Endodermal cell (in vitro differentiated cells): ENCODE measurements at places on chromosomes 3 and 15. TPM values are rescaled to one million over a fixed set of nuclear protein-coding genes. Genes with fewer than 3 reads are reported as not detected.

The RAB11A gene
- 233 and 252 TPM in 2 replicates for total RNA-seq

The NKIRAS1 gene
- total RNA-seq = 5.5 and 6.3 TPM in 2 replicates

The KLHL24 gene
- 39.9 to 119 TPM (median 43.6 TPM) in 3 replicates for total RNA-seq

The CPLX3 gene
- not detected in 2 replicates for total RNA-seq

The DTX3L gene
- 2.5 to 4.9 TPM (median 4.9 TPM) in 3 replicates for total RNA-seq

DNA sequence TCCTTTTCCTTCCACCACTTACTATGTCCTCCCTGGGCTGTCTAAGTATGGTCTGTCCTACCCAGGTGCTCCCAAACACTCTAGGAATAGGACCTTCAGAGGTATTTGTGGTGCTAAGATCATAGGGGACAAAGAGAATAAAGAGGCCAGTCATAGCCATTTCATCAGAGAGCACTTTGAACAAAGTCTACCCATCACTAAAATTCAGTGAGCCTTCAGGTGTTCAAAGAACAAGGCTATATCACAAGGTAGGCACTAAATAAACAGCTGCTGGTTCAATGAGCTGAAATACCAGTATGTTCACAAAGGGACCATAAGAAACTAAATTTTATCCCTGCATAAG is 38.8 kb downstream of the NBEAL2 start:
- DNase-seq = no peak

The CLDN1 gene
- 10.2 and 12.7 TPM in 2 replicates for total RNA-seq

GRCh38 chr15:71501344-71502076 is 308.8 kb upstream of the NR2E3 start:
- no peak for DNase-seq

DNA sequence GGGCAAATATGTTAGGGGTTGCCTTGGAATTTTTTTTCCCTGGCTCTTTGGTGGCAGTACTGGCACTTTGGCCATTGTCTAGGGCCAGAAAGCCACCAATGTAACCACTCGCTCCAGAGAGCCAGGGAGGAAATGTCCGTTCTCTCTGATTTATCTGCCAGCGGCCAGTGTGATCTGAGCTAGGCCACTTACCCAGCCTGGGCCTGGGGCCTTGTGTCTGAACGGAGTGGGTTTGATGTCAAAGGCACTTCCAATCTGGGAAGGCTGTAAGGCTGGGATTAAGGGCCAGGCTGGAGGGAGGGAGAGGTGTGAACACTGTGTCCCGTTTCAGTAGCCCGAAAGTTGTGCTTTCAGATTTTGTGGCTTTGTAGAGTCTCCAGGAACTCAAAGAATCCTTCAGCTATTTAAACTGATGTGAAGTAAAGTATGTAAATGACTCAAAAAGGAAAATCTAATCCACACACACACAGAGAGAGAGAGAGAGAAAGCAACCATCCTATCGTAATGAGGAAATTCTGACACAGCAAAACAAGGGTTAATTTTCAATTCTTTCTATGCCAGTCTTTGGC is 271.0 kb downstream of the PDZRN3 start:
- peak; percentile 52 for DNase-seq

GRCh38 chr3:11306817-11307589 is 34.8 kb downstream of the ATG7 start:
- DNase-seq = no peak

GRCh38 chr3:186832276-186832675 is 10.2 kb upstream of the ADIPOQ start:
- DNase-seq = no peak

DNA sequence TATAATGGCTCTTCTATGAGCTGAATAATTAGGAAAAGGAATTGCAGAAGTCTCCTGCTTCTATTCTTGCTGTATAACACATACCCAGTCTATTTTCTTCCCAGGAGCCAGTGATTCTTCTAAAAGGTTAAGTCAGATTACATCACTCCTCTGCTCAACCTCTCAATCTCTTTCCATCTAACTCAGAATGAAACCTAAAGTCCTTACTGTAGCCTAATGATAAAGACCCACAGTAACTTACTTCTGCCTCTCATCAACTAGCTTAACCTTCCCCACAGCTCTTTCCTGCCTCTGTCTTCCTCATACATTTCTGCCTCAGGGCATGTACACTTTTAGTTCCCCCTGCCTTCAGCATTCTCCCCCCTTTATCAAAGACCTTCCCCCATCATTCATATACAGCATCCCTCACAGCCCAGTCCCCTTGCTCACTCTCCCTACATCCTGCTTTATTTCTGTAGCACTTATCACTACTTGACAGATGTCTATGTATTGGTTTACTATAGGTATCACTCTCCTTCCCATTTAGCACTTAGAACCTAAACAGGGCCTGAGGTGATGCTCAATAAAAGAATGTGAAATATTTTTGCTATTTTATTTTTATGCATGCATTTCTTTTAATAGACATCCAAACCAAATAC is 28.5 kb upstream of the CMTM6 start:
- no peak for DNase-seq

The TMEM40 gene
- not detected in 3 replicates for total RNA-seq

The STT3B gene
- 126 to 166 TPM (median 131 TPM) in 3 replicates for total RNA-seq

The EIF4E3 gene
- total RNA-seq = 5.5 and 6.7 TPM in 2 replicates

The GHSR gene
- not detected in 2 replicates for total RNA-seq

DNA sequence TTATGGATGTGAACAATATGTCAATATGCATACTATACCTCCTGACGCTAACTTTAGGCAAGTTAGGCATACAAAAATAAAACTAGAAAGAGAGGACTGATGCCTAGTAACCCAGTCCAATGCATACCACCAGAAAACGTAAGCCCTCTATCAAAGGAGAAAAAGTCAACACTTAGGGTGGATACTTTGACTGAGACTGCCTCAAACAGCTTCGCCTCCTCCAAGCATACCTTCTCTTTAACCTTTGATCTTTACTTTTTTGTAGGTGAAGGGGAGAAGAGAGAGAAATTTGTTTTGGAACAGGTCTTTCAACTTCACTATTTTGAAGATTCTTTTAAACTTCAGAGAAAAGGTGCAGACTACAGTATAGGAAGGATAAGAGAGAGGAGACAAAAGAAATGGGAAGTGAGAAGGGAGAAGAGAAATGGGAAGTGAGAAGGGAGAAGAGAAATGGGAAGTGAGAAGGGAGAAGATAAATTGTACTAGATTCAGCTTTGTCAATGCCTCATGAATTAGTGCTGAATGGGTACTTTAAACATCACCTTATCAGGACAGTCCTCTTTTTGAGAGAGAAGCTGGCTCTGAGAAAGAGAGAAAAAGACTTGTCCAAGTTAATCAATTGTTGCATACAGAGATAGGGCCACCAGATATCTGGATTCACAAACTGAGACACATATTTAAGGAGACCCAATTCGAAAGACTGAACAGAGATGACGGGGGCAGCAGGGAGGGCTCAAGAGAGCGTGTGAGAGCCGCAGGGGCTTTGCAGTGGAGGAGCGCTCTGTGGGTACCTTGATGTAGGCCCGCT is 1.0 kb downstream of the P3H2 start:
- no peak for DNase-seq

The PDE12 gene
- total RNA-seq = 12.5 and 13.9 TPM in 2 replicates

The GUCA1C gene
- total RNA-seq = not detected in 2 replicates

GRCh38 chr3:33392703-33393125 is 47.5 kb downstream of the UBP1 start:
- no peak for DNase-seq

The C3orf85 gene
- not detected in 3 replicates for total RNA-seq

The DUOXA2 gene
- 2.3 TPM in 1 of 3 replicates, not detected in the others for total RNA-seq

- DNase-seq = peak; percentile 97
Observed at GRCh38 chr3:39150803-39151631, 2.4 kb downstream of the CSRNP1 start.

The HACD2 gene
- total RNA-seq = 43.8 and 48.7 TPM in 2 replicates

DNA sequence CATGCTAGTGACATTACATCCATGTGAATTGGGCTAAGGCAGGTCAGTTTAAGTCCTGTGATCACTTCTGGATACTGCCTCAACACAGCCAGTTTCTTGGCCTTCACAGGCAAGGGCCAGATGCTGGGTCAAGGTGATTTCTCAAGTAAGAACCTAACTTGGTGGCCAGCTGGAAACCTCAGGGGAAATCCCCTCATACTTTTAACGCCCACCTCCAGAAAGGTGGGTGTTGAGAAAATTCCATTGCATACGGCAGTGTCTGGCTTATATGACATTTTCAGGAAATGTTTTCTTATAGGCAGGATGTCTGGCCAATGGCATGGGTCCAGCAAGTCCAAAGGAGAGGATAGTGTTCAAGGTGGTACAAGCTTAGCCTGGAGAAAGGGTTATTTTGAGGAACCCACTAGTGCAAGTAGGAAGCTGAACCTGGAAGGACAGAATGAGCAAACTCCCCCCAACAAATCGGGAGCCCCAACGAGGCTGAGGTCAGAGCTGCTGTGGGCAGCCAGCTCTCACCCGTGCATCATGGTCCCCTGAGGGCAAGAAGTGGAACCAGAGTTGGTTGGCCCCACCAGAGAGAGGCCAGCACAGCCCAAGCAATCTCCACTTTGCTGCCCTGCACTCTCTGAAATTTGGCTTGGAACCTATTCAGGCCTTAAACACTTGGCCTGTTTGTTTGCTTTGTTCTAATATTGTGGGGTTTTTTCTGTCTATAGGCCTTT is 135.4 kb downstream of the PDE8A start:
- no peak for DNase-seq

The CDHR4 gene
- total RNA-seq = not detected in 2 replicates

- DNase-seq = no peak
Observed at GRCh38 chr3:53629402-53629723, 135.0 kb downstream of the CACNA1D start.

DNA sequence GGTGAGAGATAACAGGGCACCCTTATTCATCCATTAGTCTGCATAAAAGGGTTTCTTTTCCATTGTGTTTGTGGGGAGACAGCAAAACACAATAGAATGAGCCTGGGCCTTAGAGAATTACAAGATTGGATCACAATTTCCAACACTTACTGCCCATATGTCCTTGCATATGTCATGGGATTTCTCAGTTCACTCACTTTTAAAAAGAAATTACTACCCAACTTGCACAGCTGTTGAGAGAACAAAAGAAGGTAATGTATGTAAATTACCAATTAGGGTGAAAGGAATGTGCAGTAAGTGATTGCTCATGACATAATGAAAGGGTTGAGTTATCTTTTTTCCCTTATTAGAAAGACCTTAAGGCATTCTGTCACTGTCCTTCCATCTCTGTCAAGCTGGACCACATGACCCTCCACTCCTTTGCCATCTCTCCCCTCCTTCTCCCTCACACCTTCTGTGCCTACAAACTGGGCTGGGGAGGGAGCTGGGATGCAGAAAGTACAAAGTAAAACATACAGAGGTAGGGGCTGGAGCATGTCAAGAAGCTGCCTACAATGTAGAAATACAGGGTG is 244.2 kb downstream of the ZMAT3 start:
- DNase-seq = no peak

- DNase-seq = no peak
Observed at GRCh38 chr3:141578202-141578973, 91.6 kb downstream of the RASA2 start.

DNA sequence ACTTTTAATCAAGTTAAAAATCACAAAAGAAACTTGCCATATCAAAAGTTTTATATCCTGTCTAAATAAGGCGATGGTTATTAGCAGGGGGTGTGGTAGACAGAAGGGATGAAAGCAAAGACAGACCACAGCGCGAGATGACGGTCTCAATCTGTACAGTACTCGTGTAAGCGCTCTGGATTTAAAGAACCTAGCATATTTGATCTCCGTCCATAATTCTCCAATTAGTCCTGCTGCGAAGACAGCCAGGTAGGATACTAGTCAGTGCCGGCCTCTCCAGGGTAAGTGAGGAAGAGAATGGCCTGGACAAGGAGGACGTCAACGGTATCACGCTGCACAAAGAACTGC is 701 bp downstream of the SGO1 start:
- peak; percentile 45 for DNase-seq

GRCh38 chr15:101684384-101684783 is 32.2 kb upstream of the TM2D3 start:
- no peak for DNase-seq

The CIAO2A gene
- 53.8 to 63.2 TPM (median 62.7 TPM) in 3 replicates for total RNA-seq

GRCh38 chr3:131025539-131025938 is 1.1 kb downstream of the ASTE1 start:
- DNase-seq = no peak

DNA sequence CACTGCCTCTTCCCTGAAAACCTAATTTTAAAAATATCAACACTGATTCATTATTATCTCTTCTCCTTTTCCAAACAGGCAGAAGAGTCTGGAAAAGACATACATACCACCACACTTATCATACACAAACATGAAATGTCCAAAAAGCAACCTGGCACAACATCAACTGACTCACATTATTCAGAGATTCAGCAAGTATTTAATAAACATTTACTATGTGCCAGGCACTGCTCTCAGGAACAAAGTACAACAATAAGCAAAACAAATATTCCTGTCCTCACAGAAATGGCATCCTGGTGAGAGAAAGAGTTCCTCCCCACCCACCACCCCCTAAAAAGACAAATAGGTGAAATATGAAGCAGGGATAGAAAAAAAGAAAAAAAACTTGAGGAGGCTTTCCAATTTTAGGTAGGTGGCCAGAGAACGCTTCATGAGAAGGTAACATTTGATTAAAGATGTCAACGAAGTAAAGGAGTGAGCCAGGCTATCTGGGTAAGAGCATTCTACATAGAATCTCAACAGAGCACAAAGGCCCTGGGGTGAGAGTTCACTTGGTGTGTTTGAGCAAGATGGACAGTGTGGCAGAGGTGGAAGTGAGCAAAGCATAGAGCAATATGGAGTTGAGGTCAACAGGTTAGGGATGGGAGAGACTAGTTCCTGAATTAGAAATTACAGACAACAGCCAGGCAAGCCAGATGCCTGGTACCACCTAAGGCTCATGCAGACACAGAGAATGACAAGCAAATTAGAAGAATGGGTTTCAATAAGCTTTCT is 141.7 kb downstream of the OSBPL10 start:
- DNase-seq = no peak

- DNase-seq = no peak
Observed at GRCh38 chr3:170220871-170221270, 1.4 kb upstream of the PRKCI start.

The ZNF501 gene
- total RNA-seq = 6.6 and 8.5 TPM in 2 replicates

DNA sequence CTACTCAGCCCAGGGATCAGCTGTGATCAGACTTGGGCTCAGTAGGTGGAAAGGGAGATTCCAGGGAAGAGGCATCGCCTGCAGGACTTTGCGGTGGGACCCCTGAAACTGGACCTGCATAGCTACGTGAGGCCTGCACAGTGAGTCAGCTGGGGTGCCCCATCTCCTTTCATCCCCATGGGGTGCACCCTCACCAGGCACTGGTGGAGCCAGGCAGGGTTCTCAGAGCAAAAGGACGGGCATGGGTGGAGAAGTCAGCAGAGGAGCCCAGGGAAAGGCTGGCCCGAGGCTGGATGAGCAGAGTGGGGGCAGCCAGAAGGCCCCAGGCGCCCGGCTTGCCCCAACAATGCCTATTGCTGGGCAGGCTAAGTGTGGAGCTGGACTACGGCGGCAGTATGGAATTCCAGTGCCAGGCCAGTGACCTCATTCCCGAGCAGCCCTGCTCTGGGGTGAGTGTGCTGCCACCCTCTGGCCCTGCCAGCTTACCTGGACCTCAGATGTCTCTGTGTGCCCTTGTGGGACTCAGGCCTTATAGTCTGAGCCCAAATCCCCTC is 19.7 kb downstream of the ACAA1 start:
- no peak for DNase-seq

The TIMP4 gene
- 4.4 and 5.7 TPM in 2 replicates for total RNA-seq
